NCI-H345 (cell line): ENCODE measurements at places on chromosomes 4 and X.

DNA sequence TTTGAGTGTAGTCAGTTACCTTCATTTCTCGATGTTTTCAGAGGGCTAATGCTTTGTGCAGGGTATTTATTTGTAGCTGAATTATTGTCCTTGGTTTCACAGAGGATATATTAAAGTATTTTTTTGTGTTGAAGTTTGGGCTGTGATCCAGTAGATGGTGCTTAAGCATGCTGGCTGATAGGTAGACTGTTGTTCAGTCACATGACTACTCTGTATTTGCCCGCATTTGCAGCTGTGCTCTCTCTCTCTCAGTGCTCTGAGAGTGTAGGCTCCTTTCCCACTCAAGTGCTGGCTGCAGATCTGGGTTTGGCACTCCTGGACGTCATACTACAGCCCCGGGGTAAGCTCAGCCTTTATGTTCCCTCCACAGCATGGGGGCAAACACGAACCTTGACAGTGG lies 21.7 kb downstream of the RAB40AL start:
- no peak for DNase-seq

DNA sequence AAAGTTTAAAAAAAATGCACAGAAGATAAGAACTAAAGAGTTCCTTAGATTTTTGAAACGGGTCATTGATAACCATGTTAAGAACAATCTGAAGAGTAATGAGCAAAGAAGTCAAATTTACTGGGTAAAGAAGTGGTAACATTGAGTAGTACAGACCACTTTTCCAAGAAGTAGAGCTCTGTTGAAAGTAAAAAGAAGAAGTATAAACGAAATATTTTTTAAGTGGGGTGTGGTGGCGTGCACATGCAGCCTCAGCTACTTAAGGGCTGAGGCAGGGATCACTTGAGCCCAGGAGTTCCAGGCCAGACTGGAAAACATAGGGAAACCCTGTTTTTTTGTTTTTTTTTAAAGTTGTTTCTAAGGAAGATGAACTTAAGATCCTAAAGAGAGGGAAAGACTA lies 68.5 kb downstream of the UBA6 start:
- DNase-seq: no peak

- DNase-seq: no peak
Measured at GRCh38 chr4:158728236-158728635, 5.0 kb upstream of the PPID start.

DNA sequence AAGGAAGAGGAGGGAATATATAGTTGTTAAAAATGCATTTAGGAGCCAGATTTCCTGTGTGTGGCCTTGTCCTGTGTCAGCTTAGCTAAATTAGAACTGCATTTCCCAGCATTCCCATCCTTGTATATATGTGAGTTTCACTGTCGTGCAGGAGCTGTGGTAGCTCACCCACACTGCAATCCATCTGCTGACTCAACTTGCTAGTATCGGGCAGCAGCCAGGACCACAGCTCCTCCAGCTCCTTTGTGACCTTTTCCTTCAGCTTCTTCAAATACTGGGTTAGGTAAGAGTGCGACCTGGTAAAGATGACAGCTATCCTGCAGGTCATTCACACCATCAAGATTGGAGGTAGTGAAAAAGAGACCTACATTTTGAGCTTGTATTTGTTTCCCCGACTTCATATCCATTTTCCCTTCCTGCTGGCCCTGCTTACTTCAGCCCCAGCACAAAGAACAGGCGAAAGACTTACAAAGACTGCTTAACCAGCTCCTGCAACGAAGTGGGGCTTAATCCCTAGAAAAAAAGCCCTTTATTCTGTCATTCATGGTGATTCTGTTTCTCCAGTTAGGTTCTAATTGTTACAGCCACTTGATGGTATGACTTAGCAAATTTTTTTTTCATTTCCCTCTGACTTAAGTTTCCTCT lies 11.4 kb downstream of the ASIC5 start:
- DNase-seq: no peak

- no peak for DNase-seq
Measured at GRCh38 chrX:54825716-54826438, 18.3 kb downstream of the MAGED2 start.

GRCh38 chrX:136457303-136457917 lies 30.3 kb upstream of the BRS3 start:
- no peak for DNase-seq

GRCh38 chr4:169210504-169211118 lies 60.1 kb downstream of the SH3RF1 start:
- no peak for DNase-seq

DNA sequence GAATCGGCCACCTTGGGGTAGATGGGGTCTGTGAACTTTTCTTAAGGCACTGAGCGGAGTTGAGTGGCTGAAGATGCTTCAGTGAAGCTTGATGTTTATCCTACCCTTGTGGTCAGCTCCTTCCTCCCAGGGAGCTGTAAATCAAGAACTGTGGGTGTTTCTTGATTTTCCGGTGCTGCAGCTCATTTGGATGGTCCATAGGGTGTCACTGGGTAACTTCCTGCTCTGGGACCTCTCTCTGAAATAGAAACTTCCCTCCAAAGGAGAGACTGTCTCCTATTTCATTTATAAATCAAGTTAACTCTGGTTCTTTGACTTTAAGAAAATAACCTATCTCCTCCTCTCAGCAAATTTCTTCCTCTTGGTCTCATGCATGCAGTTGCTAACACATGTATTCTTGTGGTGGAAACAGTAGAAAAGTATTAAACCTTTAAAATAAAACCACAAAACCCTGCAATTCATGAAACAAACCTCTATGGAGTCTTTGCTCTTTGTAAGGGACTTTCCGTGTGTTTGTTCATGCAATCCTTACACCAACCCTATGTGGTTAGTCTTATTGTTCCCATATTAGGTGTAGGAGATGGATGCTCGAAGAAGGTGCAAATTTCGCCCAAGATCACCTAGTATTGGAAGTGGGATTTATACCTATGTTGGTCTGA lies 110.3 kb downstream of the SHROOM3 start:
- no peak for DNase-seq

- no peak for DNase-seq
Measured at GRCh38 chr4:95839891-95840290, at the start of gene PDHA2. TSS of gene PDHA2 (plus strand) at chr4:95840093. CDS start at chr4:95840151, 58 bp downstream.

GRCh38 chr4:76214177-76214675 lies 602 bp upstream of the SCARB2 start:
- DNase-seq: no peak

GRCh38 chr4:43362875-43363636 lies 470.5 kb downstream of the GRXCR1 start:
- DNase-seq: no peak

- no peak for DNase-seq
Measured at GRCh38 chr4:96264941-96265463, 425.1 kb downstream of the PDHA2 start.

GRCh38 chrX:118541482-118541881 lies 45.9 kb downstream of the DOCK11 start:
- DNase-seq: no peak

GRCh38 chr4:14856934-14857235 lies 145.4 kb upstream of the CPEB2 start:
- no peak for DNase-seq

- no peak for DNase-seq
Measured at GRCh38 chr4:8828869-8829268, 42.8 kb downstream of the HMX1 start.

- DNase-seq: no peak
Measured at GRCh38 chrX:65874765-65875164, 165.1 kb downstream of the VSIG4 start.

DNA sequence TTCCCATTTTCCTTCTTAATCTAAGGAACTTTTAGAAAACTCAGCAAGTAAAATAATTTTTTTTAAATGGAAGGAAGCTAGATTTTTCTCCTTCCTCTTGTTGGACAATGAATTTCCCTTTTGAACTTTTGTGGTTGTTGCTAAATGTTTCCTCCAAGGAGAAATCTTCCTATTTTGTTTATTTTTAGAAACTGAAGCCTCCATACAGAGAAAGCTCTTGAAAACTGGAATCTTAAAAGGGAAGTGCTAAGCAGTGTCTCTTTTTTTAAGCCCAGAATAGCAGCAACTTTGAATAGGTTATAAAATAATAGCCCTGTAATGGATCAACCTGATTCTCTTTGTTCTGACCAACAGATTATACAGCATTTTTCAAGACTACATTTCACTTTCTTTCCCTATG lies 15.1 kb upstream of the DCLK2 start:
- no peak for DNase-seq

- no peak for DNase-seq
Measured at GRCh38 chr4:170110285-170110672, 20.5 kb upstream of the AADAT start.

DNA sequence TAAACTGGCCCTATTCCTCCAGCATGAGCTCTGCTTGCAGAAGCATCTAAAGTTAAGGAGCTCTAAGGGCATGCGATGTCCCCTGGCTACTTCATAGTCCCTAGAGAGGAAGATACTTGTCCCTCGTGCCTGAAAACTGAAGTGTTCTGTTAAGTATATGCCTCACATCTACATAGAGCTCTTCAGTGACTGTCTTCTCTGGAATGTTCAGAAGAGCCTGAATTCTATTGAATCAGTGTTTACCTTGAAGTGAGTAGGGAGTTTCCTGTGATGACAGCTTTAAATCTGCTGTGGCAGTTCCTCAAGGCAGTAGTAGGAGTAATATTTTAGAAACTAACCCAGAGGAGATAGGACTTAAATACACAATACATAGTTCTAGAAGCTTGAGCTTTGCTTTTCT lies 111.2 kb downstream of the ZNF518B start:
- no peak for DNase-seq

GRCh38 chr4:172674811-172675210 lies 493.8 kb upstream of the GALNT7 start:
- no peak for DNase-seq

DNA sequence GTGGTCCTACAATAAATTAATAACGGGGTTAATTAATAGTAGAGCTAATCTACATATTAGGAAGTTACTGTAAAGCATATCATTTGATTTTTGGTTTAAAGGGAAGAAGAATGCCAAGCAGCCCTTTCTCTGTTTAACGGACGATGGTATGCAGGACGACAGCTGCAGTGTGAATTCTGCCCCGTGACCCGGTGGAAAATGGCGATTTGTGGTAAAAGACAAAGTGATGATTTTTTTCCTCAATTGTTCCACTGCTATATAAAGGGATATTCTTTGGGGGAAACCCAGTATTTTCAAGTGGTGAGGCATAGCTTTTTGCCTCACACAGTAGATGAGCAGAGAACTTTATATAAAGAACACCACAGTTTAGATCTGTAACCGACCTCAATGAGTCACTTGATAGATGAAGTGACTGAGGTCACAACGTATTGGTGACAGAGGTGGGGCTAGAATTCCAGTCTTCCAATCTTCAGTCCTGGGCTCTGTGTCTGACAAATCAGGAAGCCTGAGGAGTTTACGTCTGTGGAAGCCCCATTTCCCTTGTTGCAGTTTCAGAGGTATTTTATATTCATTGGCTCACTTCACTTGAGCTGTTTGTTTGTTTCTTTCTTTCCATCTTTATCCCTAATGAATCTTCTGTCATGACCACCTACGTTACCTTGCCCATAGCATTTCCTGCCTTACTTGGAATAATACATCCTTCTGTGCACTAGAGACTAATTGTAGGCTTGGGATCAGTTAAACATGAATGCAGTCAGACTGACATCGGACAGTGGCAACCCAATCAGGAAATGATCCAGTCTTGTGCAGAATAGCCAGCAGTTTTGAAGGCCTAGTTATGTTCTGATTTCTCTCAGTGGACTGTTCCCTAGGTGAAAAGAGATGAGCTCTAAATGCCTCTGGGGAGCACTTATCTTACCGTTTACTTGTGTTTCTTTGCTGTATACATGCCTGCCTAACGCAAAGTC lies 30.1 kb downstream of the ZRSR2 start:
- no peak for DNase-seq

- no peak for DNase-seq
Measured at GRCh38 chr4:154406018-154406795, 85.4 kb downstream of the DCHS2 start.

GRCh38 chr4:185885075-185885474 lies 73.1 kb upstream of the SORBS2 start:
- DNase-seq: no peak

GRCh38 chr4:169458575-169458974 lies 153.8 kb downstream of the NEK1 start:
- DNase-seq: no peak
